Occipital lobe (tissue), 3 donors: ENCODE measurements at places on chromosomes 2 and 18.

DNA sequence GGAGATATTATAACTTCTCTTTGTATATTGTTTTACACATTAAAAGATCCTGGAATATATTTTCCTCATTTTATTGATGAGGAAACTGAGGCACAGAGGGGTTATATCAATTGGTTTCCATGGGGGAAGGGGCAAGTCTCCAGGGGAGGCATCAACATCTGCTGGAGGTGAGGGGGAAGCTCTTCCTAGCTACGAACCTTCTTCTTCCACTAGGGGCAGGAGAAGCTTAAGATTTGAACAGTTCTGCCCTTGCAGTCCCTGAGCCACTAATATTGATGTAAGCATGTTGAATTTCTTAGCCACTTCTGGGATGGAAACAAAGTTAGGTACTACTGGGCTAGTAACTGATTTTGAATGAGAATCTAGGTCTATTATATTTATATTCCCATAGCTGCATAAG lies 140.1 kb upstream of the AQP4 start:
- no peak for DNase-seq

GRCh38 chr2:165594935-165595255 lies 125.4 kb downstream of the CSRNP3 start:
- no peak for DNase-seq

DNA sequence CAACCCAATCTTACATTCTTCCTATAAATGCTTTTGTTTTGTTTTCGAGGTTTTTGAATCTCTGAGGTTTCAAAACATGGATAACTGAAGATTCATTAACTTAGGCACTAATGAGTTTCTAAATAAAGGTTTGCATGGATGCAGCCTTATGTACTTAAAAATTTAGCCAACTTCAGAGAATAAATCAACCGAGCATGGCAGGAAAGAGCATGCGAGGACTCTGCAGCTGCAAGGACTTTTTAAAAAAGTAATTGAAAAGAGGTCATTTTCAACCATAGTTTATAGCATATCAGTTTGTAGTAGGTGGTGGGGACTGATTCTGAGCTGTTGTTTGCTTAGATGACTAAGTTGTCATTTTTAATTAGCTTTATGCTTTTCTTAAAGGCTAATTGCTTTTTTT lies 567.0 kb upstream of the ZEB2 start:
- no peak for DNase-seq

DNA sequence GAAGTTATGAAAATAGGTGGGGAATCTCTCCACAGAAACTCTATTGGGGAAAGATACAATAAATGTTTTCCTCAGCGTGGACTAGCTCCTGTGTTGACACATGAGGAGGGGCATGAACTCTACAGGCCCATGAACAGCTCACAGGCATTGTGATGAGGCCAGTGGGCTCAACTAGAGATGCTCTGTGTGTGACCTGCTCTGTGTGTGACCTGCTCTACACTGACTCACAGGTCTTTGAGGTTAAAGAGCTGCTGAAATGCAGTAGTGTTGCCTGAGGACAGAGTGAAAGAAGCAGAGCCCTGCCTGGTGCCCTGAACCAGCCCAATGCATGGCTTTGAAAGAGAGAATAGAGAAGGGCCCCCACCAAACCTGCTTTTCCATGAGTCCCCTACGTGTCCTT lies 117.6 kb downstream of the MCFD2 start:
- DNase-seq = no peak

DNA sequence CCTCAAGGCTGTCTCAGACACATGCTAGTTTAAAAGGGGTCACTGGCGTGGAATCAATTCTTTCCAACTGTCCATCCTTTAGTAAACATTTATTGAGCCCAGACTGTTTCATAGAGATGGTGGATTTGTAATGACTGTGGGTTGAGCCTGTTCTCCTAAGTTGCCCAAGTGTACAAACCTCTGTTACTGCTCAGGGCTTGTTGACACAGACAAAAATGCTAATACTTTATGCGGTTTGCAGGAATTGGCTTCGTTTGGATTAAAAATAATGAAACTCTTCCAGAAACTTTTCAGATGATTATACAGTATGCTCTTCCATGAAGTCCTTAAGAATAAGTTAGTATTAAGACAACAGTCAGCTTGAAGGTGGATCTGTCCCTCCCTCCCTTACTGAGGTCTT lies 83.6 kb upstream of the MGAT5 start:
- DNase-seq = no peak

- no peak for DNase-seq
Measured at GRCh38 chr18:59357928-59358327, 1.1 kb downstream of the LMAN1 start.

GRCh38 chr2:10332402-10333246 lies 29.9 kb downstream of the HPCAL1 start:
- DNase-seq = no peak
